ENCODE measurements at places on chromosomes 4 and X.

DNA sequence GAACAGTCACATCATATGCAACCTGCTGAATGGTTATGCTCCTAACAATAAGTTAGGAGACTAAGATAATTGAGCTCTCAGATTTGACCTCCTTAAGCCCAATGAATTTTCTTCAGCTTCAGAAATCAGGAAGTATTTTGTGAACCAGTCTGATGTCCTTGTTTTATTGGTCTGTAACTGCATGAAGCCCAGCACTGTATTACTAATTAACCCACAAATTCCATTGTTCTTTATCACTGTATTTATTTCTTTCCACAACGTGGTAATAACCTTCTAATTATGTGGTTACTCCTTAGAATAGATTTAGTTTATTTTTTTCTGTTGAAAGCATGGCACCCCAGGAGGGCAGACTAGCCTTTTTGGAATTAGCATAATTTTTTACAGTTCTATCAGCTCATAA is 3.9 kb upstream of the MFAP3L start:
- no peak for DNase-seq

- DNase-seq = no peak
Measured at GRCh38 chr4:1206299-1207156, 34.1 kb upstream of the SPON2 start.

- DNase-seq = no peak
Measured at GRCh38 chr4:6898763-6899162, 10.9 kb upstream of the TBC1D14 start.

GRCh38 chr4:78386679-78387078 is 164.9 kb upstream of the ANXA3 start:
- DNase-seq = no peak

DNA sequence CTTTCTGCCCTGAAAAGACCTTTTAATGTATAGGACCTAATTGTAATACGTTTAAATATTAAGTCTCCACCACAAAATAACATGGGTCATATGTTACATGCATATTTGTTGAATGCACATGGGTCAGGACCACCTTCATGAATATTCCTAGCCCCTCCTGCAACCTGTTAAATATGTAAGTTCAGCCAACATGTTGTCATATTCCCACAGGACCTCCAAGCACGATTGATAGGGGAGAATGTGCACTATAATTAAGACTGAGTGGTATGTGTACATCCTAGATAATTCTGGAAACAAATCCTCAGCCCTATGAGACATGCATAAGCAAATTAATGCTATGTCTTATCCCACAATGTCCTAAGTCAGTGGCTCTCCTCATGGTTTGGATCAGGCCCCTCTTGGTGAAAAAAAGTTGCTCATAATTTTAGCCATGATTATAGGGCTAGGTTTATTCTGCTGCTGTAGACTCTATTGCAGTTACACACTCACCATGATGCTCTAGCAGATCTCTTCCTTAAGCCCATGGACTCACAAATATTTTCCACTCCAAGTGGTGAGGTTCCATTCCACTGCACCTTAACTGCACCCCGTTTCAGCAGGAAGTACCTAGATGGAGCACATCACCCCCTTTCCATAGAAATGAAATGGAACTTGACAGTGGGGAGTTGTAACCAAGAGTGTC is 10.2 kb downstream of the TIGD2 start:
- DNase-seq = no peak

DNA sequence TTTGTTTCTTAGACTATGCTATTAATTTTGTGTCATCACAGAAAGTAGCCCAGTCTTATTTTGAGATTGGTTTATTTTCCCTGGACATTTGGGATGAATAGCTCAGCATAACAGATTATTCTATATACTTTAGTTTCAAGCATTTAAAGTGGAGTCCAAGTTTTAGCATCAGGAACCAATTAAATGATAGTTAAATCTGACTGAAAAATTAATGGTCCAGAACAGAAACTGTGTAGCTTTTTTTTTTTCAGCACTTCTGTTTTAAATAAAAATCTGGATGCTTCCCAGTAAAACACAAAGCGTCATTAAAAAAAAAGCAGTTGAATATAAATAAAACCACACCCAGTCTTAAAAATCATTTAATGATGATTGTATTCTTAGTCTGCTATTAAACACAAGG is 59.4 kb upstream of the PITX2 start:
- DNase-seq = no peak

- DNase-seq = no peak
Measured at GRCh38 chrX:144730471-144730870, 516.8 kb upstream of the SPANXN1 start.

DNA sequence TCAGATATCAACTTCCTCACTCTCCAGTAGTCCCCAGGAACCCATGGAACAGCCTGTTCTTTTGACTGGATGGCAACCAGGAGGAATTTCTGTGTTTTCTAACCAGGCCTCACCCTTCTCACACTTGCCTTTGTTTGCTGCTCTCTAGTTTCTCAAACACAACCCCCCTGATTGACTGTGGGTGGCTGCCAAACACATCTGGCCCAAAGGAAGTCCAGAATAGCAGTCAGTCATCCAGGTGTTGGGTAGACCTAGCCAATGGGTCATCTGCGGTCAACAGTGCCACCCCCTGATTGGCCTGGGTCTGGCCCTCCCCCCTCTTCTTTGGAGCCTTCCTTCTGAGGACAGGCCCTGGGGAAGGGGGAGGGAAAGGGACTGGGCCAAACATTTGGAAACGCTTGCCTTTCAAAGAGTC is 53.7 kb downstream of the MSX1 start:
- no peak for DNase-seq

- DNase-seq = no peak
Measured at GRCh38 chr4:80875642-80876041, 154.9 kb upstream of the BMP3 start.

GRCh38 chrX:110114260-110114776 is 111.4 kb downstream of the TMEM164 start:
- DNase-seq = peak; percentile 12

DNA sequence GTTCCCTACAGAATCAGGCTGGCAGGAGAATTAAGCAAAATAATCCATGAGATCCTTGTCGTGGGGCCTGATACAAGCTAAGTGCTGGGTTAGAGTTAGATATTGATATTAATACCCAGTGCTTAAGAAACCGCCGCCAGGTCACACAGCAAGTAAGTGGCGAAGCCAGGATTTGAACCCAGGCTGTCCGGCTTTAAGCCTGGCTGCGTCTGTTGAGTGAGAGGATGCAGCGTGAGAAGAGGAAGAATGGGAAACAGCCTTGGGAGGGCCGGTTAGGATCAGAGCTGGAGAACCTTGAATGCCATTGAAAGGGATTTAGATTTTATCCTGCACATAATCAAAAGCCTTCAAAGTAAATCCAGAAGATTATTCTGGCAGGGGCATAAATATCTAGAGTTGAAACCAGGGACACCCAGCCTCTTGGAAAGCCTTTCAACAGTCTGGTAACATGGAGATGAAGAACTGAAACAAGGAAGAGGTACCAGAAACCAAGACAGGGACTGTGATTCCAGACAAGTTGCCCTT is 64.8 kb upstream of the HELT start:
- DNase-seq = no peak

GRCh38 chrX:43373032-43373431 is 283.1 kb upstream of the MAOA start:
- no peak for DNase-seq

GRCh38 chr4:172750910-172751309 is 417.7 kb upstream of the GALNT7 start:
- DNase-seq = no peak

DNA sequence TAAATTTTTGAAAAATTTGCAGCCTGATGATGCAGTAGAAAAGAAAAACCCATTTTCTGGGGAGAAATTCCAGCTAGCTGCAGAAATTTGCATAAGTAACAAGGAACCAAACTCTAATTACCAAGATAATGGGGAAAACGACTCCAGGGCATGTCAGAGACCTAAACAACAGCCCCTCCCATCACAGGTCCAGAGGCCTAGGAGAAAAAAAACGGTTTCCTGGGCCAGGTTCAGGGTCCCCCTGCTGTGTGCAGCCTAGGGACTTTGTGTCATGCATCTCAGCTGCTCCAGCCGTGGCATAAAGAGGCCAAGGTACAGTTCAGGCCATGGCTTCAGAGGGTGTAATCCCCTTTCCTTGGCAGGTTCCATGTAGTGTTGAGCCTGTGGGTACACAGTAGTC is 733.7 kb upstream of the CT83 start:
- DNase-seq = no peak

- DNase-seq = no peak
Measured at GRCh38 chr4:168694667-168695066, 197.8 kb downstream of the PALLD start.

DNA sequence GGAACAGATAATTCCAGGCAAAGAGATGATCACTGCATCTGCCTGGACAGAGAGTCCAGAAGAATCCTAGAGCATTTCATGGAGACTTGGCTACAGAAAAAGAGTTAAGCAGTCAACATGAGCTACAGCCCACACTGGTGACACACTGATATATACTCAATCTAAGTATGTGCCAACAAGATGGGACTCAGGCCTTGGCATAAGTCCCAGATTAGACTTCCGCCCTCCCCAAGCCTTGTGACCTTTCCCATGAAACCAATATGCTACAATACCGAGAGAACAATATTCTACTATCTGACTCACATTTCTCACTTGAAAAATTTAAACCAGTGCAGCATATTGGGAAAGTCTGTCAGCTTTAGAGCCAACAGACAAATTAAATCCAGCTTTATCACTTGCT is 65.7 kb upstream of the SLITRK2 start:
- DNase-seq = no peak

Measured in hematopoietic multipotent progenitor cell treated with erythropoietin and hydrocortisone succinate and interleukin-3 and kit ligand, for 8 days (in vitro differentiated cells).